NCI-H1048 (cell line): ENCODE measurements at places on chromosomes 12 and 14.
A peak's percentile ranks its signal among the peaks of the same experiment; 100 is the strongest.

- no peak for DNase-seq
Observed at GRCh38 chr12:115097416-115097815, 413.4 kb upstream of the TBX3 start.

DNA sequence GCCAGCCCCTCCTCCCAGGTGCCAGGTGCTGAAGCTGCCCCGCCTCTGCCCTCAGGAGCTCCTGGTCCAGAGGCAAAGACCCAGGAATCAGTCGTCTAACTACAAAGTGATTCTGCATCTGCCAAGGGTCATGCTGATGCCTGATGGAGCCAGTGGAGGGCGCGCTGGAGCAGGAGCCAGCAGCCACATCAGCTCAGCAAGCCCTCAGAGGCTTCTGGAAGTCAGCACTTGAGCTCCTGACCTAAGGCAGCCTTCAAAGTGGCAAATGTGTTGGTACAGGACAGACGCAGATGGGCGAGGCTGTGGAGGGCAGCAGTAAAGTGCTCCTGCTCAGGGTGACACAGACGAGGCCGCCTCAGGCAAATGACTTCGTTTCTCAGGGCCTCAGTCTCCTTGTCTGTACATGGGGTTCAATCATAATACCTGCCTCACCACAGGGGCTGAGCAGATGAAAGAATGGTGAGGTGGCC lies 10.9 kb downstream of the C12orf43 start:
- DNase-seq = peak; percentile 44

GRCh38 chr12:51399891-51400290 lies 8.7 kb upstream of the GALNT6 start:
- no peak for DNase-seq

DNA sequence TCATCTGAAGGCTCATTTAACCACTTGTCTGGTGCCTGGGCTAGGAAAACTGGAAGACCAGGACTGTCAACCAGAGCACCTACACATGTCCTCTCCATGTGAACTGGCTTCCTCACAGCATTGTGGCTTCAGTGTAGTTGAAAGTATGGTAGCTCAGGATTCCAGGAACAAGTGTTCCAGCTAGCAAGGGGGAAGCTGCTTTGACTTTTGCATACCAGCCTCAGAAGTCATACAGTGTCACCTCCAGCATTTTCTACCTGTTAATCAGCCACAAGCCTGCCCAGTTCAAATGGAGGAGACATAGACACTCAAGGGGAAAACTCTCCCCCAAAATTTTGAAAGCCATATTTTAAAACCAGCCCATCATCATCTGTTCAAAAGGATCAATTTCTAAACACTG lies 212.8 kb upstream of the CAND1 start:
- DNase-seq = no peak

GRCh38 chr12:74286254-74286653 lies 251.4 kb upstream of the ATXN7L3B start:
- no peak for DNase-seq

- no peak for DNase-seq
Observed at GRCh38 chr14:56002876-56003625, 115.2 kb upstream of the PELI2 start.

GRCh38 chr12:34163443-34163842 lies 141.1 kb downstream of the ALG10 start:
- DNase-seq = no peak

GRCh38 chr12:15206338-15206737 lies 14.9 kb downstream of the RERG start:
- no peak for DNase-seq

DNA sequence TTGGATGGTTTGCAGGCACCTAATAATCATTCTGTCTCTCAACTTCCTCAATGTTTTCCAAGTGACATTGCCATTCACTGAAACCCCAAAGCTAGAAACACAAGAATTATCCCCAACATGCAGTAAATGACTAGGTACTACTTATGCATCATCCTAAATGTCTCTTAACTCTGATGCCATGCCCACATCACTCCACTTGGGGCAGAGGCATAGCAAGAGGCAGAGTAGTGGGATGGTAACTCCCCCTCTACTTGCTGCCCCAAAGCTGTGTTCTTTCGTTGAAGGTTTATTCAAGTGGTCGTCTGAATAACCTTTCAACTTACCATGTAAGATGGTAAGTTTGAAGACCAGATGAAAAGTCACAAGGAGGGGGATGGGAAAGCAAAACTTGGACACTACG lies 77.9 kb upstream of the SOX5 start:
- DNase-seq = no peak

DNA sequence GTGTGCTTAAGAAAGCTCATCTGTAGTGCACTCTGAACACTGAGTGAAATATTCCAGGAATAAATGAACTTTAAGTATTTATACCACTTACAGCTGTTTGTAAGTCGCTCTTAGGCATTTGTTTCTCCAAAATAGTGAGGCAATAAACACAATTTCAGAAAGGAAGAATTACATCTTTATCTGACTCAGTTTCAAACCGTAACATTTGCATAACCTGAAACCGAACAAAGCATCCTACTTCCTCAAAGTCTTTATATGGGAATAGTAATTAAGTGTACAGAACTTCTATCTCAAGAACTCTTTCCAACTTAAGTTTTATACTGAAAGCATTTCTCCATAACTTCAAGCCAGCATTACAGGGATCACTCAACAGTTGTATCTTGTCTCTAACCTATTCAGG lies 58.4 kb downstream of the SOX5 start:
- no peak for DNase-seq

GRCh38 chr14:21449899-21450216 lies 6.1 kb downstream of the CHD8 start:
- no peak for DNase-seq

- no peak for DNase-seq
Observed at GRCh38 chr12:53770281-53770680, 18.5 kb upstream of the CISTR start.

GRCh38 chr12:113870035-113870434 lies 96.1 kb downstream of the RBM19 start:
- no peak for DNase-seq

DNA sequence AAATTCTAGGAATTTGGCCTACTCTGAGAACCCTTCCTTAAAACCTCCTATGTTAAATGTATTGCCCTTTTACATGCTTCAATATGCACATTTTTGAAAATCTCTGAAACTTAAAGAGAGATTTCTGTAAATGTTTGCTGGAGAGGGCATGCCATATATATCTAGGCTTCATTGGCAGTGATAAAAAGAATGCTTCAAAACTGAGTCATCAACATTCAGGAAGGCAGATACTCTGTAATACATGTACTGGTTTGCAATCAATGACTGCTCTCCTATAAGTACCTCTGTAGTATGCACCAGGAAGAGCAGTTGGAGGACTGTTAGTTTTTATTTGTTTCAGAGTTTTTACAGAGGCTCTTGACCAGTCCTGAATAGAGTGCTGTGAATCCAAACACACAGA lies 739.9 kb downstream of the SLC16A7 start:
- no peak for DNase-seq

- no peak for DNase-seq
Observed at GRCh38 chr14:74488786-74489397, 4.2 kb downstream of the NPC2 start.

- DNase-seq = no peak
Observed at GRCh38 chr12:11836282-11837151, 187.0 kb downstream of the ETV6 start.

DNA sequence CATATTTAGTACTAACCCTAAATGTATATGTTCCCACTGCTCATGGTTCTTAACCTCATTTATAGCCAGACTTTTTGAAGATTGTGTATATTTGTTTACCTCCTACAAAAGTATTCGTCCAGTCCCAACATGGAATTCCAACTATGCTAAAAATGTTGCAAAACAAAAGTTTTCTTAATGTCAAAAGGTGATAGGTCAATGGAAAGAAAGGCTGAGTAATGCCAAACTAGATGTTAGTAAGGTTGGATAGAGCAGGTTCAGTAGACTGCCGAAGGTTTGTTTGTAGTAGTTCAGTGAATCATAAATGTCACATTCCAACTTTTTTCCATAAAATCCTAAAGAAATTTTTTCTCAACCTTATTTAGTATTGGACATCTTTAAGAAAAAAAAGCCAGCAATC lies 874.5 kb downstream of the FLRT2 start:
- DNase-seq = no peak

GRCh38 chr12:20463913-20464524 lies 95.7 kb downstream of the PDE3A start:
- DNase-seq = no peak

DNA sequence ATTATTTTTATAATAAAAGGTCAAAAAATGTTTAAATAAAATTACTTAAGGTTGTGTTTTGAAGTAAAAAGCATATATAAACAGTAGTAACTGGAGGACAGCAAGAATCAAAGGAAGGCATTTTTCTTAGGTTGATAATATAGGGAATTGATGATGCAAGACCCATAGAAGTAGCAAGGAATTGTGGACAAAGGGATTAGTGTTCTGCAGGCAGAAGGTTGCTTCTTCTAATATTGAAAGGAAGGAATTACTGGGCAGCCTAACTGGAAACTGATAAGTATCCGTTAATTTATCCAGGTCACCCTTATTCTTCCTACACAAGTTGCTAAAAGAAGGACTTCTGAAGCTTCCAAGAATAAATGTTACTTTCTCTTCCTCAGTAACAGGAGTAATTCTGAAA lies 54.5 kb upstream of the ALX1 start:
- DNase-seq = no peak

- DNase-seq = no peak
Observed at GRCh38 chr14:79281244-79282152, 929.8 kb downstream of the DIO2 start.

DNA sequence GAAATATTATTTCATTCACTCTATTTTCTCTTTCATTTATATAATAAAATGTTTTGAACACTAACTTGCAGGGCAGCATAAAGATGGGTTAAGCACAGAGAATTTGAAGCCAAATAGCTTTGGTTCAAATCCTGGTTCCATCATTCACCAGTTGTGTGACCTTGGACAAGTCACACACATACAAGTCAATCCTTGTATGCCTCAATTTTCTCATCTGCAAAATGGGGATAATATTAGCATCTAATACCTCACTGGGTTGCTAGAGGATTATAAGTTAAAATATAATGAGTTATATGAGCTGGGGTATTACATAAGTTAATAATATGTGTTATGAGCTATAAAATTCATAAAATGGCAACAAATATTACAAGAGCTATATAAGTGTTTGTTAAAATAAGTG lies 94.9 kb downstream of the SOX5 start:
- DNase-seq = no peak

DNA sequence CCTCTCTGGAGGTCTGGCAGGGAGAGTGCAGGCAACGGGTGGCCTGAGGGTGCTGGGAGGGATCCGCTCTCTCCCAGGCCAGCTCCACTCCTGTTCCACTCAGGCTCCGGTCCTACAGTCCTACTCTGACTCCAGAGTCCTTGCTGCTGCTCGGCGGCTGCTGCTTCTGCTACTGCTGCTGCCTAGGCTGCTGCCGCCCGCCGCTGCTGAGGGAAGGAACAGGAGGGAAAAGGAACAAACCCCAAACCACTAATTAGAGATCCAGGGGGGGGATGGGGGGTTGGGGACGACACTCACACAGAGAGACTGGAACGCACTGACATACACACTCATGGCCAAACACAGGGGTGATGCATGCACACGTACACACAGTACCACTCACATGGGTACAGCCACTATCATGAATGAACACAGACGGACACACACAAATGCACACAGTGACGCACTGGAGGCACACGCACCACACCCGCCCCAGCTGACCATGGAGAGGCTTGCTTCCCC lies at the start of gene SP7:
Gene SP7, minus strand, starts transcription at position 174 of the 501 bp plus-strand sequence. CDS start 708 bp downstream, outside the sequence.
- no peak for DNase-seq

DNA sequence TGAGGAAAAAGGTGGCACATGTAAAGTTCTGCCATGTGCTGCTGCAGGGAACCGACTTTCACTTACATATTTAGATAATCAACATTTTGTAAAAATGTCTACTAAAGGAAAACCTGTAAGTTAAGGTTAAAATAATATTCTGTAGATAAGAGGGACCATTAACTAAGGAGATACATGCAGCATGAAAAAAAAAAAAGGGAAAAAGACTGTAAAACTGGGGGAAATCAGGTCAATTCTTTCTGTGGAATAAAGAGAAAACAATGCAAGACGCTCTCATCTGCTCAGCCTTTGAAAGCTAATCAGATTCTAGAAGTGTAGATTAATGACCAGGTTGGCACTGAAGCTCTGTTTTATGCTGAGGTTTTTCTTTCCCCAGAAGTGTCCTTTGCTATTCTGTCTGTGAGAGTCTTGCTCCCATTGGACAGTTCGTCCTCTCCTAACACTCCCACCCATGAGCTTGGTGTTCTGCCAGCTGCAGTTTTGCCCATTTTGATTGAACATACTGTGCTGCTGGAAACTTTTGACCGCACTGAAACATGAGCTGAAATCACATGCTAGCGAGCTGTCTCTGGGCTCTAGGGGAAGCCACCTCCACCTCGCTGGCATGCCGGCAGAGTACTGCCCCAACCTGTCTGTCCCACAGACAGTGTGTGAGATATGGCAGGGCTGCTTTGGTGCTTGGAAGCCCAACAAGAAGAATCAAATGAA lies 39.7 kb downstream of the PPTC7 start:
- no peak for DNase-seq

GRCh38 chr12:91001306-91001705 lies 3.5 kb downstream of the EPYC start:
- DNase-seq = no peak

- DNase-seq = no peak
Observed at GRCh38 chr14:92486881-92487280, 26.7 kb upstream of the RIN3 start.
